ENCODE measurements at places on chromosomes 12 and 14. TPM values are rescaled to one million over a fixed set of nuclear protein-coding genes. Genes with fewer than 3 reads are reported as not detected.

DNA sequence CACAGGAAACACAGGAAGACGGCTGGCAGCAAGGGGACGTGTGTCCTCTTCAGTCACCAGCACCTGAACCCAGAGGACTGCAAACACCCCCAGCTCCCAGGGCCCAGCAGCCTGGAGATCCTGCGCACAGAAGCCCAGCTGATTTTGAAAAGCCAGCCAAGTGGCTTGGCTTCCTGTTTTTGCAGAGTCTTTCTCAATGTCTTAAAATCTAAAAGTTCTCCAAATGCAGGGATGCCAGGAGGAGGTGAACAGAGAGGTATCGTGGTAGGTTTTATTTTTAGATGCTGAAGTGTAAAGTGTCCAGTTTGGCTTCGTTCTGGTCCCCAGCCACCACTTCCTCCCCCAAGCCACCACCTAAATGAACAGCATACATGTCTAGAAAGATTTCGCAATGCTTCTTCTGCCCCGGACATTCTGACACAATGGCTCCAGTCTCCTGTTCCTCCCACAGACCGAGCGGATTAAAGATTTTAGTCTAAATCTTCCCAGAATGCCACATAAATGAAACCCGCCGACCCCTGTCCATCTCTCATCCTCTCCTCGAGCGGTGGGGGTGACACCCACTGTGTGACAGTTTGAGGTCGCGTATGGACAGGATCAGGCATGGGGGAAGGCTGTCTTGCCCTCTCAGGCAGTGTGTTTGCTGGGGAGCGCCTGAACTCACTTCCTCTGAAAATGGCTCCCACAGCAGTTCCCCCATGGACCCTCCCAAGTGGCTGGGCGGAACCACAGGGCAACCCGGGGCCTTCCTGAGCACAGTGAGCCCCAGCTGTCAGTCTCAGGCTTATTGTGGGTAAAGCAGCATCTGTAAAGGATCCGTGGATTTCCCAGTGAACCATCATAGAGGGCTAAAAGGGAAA, 41.6 kb downstream of the ITPK1 start:
- H3K27ac ChIP-seq, result peak overlapping the region; percentile 65
- peak overlapping the region; percentile 30 for H3K4me3 ChIP-seq
- DNase-seq, result peak; percentile 33
- no peaks in the 10 kb centered on the region for H3K36me3 ChIP-seq

- H3K4me1 ChIP-seq, result peaks cover 22% of the 10 kb centered on the region
- DNase-seq, result no peak
- peaks cover 6% of the 10 kb centered on the region for H3K36me3 ChIP-seq
- peak overlapping the region; percentile 42 for H3K27ac ChIP-seq
- no peaks in the 10 kb centered on the region for H3K27me3 ChIP-seq
These were observed 85.4 kb downstream of the CHGA start for GRCh38 chr14:93008381-93008780.

- H3K27ac ChIP-seq, result no peak overlapping the region
- DNase-seq, result no peak
- no peaks in the 10 kb centered on the region for H3K36me3 ChIP-seq
- H3K4me1 ChIP-seq, result no peaks in the 10 kb centered on the region
These were observed 62.0 kb downstream of the ST8SIA1 start for GRCh38 chr12:22272335-22273151.

DNA sequence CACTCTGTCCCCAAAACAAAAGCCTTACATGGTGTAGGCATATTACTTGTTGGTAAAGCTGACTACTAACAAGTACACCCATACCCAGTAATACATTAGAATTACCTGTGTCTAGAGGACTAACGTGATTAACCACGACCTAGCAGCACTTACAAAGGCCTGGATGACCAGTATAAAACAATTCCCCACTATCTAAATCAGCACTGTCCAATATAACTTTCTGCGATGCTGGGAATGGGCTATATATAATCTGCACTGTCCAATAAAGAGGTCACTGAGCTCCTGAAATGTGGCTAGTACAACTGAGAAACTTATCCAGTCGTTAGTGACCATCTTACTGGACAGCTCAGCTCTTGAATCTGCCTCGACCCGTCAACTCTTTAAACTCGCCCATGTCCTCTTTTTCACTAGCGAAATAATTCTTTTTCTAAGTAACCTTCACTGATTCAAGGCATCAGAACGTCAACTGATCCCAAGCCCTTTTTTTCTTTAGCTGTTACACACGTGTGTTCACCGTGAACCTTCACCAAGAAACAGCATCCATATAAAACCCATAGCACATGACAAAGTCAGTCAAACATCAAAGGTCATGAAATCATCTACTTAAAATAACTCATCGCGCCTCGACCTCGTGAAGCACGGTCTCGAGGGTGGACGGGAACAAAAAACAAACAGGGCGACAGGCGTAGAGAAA, 905 bp upstream of the CIPC start:
- H3K27me3 ChIP-seq, result no peaks in the 10 kb centered on the region
- DNase-seq, result no peak
- H3K27ac ChIP-seq, result peak overlapping the region; percentile 92
- H3K36me3 ChIP-seq, result no peaks in the 10 kb centered on the region
- peaks cover 49% of the 10 kb centered on the region for H3K4me1 ChIP-seq
- peak overlapping the region; percentile 99 for H3K4me3 ChIP-seq

DNA sequence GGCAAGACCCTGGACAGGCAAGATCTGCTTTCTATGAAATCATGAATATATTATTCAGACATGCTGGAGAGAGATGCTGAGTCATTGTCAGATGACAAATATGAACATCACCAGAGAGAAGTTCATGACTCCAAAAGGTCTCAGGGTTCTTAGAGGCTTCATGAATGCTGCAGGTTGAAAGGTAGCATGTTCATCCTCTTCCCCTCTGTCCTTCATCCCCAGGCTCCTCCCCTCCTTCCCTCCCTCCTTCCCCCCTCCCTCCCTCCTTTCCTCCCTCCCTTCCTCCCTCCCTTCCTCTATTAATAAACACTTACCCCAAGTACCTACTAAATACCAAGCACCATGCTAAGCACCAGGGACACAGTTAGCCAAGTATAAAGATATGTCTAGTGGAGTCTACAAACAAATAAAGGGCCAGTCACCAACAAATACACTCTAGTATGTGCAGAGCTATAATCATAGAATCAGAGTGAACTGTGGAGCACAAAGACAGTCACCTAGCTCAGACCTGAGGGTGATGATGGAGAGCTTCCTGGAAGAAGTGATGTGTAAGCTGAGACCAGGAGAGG, 46.2 kb downstream of the RPH3A start:
- no peak overlapping the region for H3K27ac ChIP-seq
- no peaks in the 10 kb centered on the region for H3K27me3 ChIP-seq
- H3K4me3 ChIP-seq, result no peak overlapping the region
- DNase-seq, result no peak
- no peaks in the 10 kb centered on the region for H3K36me3 ChIP-seq
- no peaks in the 10 kb centered on the region for H3K4me1 ChIP-seq

DNA sequence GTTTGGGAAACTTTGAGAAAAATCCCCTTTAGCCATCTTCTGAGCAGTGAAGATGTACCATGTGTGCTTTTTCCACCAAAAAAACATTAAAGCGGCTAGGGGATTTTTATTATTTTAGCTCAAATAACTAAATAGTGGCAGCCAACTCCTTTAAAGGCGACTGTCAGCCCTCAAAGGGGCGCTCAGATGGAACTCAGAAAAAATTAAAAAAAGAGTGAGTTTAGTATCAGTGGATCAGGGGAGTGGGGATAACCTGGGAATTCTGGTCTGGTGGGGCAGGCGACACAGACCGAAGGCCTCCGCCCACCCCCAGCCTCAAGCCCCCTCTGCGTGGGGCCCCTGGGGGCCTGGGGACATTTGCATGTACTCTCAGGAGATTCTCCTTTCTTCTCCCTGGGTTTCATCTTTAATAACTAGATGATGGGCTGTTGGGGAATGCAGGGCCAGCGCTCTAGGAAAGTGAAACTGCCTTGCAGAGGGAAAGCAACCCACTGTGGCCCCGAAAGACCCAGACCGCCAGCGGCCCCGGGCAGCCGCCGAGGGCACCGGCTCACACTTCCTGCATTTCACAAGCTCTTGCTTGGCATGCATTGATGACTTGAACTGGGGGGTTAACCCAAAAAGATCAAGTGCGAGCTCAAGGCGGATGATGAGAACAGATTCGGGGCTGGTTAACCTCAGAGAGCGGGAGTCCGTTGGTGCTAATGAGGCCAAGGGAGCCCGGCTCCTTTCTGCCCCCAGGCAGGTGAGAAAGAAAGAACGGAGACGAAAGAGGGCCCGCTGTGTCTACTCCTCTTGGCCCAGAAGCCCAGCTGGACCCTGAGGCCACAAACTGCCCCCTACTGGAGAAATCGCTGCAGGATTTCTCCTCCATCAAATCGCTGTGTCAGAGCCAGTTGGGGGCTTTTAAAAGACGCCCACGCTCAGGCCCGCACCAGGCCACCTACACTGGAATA, 7.3 kb upstream of the BATF start:
- peak overlapping the region; percentile 45 for H3K4me3 ChIP-seq
- peak overlapping the region; percentile 55 for H3K27ac ChIP-seq
- H3K36me3 ChIP-seq, result no peaks in the 10 kb centered on the region
- peak; percentile 78 for DNase-seq

DNA sequence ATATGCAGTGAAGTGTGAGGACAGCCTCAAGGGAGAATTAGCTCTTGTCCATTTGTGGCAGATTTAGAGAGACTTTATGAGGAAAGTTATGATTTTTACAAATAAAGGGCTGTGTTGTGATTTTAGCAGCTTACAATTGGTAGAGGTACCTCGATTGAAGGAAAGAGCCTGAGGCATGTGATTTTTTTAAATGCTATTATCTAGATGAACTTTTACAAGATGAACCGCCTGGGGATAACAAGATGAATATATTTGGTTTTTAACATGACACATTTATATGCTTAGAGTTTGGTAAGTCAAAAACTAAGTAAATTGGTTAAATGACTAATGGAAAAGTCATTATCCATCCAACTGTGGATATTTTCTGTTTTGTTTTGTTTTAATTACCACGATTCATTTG, 52.6 kb downstream of the AEBP2 start:
- no peaks in the 10 kb centered on the region for H3K4me1 ChIP-seq
- no peak overlapping the region for H3K27ac ChIP-seq
- H3K36me3 ChIP-seq, result peaks cover 4% of the 10 kb centered on the region
- DNase-seq, result no peak
- no peaks in the 10 kb centered on the region for H3K27me3 ChIP-seq

- H3K27me3 ChIP-seq, result no peaks in the 10 kb centered on the region
- DNase-seq, result no peak
- H3K36me3 ChIP-seq, result no peaks in the 10 kb centered on the region
- H3K4me1 ChIP-seq, result no peaks in the 10 kb centered on the region
These were observed 323.3 kb upstream of the RTL1 start for GRCh38 chr14:101226603-101227425.

DNA sequence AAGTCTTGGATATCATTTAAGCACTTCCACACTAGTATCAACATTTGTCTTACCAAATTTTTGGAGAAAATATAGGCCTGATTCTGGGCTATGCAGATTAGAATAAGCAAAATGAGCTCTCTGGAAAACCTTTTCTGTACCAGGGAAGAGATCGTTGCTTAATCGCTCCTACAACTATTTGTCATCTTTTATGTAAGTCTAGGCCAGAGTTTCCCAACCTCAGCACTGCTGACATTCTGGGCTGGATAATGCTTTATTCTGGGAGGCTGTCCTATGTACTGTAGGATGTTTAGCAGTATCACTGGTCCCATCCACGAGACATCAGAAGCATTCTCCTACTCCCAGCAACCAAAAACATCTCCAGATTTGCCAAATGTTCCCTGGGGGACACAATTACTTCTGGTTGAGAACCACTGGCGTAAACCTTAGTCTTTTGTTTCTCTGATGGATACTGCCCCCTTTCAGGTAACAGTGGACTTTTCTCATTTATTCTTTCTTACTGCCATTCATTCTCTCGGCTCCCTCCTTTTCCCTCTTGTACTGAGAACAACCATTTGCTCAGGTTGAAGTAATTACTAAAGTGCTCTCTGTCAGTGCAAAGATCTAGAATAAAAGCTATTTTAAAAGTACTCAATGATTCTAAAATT, 316.9 kb upstream of the E2F7 start:
- H3K4me3 ChIP-seq, result no peak overlapping the region
- H3K36me3 ChIP-seq, result no peaks in the 10 kb centered on the region
- DNase-seq, result no peak
- H3K27ac ChIP-seq, result no peak overlapping the region
- H3K27me3 ChIP-seq, result no peaks in the 10 kb centered on the region
- H3K4me1 ChIP-seq, result no peaks in the 10 kb centered on the region

GRCh38 chr12:7602277-7602676, 63.4 kb downstream of the APOBEC1 start:
- no peak overlapping the region for H3K4me3 ChIP-seq
- H3K4me1 ChIP-seq, result no peaks in the 10 kb centered on the region
- no peaks in the 10 kb centered on the region for H3K36me3 ChIP-seq

GRCh38 chr12:45246236-45246635, 30.3 kb downstream of the ANO6 start:
- H3K4me3 ChIP-seq, result no peak overlapping the region
- no peak for DNase-seq
- no peak overlapping the region for H3K27ac ChIP-seq

GRCh38 chr14:33959692-33960151, 8.8 kb upstream of the EGLN3 start:
- H3K27me3 ChIP-seq, result no peaks in the 10 kb centered on the region
- no peaks in the 10 kb centered on the region for H3K36me3 ChIP-seq
- H3K4me3 ChIP-seq, result no peak overlapping the region
- no peaks in the 10 kb centered on the region for H3K4me1 ChIP-seq
- no peak overlapping the region for H3K27ac ChIP-seq

DNA sequence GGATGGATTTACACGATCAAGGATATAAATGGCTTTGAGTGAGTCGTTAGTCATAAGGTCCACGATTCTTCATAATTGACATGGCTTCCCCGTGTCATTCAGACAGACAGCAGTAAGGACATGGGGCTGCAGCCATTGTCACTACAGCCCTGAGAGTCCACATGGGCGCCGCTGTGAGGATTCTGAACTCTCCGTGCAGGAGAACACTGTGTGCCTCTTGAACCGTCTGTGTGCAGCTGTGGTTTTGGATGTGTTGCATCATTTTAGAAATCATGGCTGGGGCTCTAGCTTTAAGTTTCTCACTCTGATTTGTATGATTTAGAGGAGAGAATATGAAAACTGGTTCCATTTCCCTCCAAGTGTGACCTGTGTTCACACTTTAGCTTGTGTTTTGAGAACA, 47.2 kb downstream of the NPAS3 start:
- no peak overlapping the region for H3K4me3 ChIP-seq
- DNase-seq, result no peak
- H3K4me1 ChIP-seq, result no peaks in the 10 kb centered on the region
- H3K36me3 ChIP-seq, result no peaks in the 10 kb centered on the region
- no peaks in the 10 kb centered on the region for H3K27me3 ChIP-seq
- H3K27ac ChIP-seq, result no peak overlapping the region

The AKAP6 gene
- 0.72 TPM for polyA plus RNA-seq

The KRT71 gene
- polyA plus RNA-seq, result not detected

The LRP1-AS gene
- not detected for polyA plus RNA-seq
